ENCODE measurements at places on chromosomes 11 and 22.

GRCh38 chr11:36724742-36725385, 126.8 kb upstream of the RAG2 start:
- DNase-seq = no peak

DNA sequence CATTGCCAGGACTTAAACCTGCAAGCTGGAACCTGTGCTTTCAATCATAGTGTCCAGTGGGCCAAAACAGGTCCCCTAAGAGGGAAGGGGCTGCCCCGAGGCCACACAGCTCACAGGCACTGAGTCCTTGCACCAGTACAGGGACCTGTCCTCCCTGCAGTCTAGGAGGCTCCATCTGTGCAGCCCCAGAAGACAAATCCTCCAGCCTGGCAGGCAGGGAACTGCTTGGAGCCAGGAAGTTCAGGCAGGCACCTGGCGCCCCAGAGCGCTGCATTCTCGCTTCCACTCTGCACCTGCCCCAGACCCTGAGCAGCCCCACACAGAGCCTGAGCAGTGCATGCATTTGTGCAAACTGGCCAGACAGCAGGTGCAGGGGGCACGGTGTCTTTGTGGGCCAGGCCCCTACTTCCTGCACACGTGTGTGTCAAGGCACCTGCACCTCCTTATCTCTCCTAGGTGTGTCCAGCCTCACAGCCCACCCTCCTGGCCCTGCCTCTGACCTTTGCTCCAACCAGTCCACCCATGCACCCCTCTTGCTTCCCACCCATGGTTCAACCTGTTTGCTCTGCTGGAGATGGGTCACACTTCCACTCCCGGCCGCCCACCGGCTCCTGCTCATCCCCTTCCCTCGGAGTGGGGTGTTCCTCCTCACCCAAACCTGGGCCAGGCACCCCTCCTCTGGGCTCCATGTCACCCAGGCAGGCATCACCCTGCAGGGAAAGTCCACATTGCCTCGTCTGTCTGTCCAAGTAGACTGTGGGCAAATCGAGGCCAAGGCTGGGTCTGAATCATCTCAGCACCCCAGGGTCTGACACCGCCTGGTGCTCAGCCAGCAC, 19.0 kb downstream of the LINC01488 start:
- no peak for DNase-seq

DNA sequence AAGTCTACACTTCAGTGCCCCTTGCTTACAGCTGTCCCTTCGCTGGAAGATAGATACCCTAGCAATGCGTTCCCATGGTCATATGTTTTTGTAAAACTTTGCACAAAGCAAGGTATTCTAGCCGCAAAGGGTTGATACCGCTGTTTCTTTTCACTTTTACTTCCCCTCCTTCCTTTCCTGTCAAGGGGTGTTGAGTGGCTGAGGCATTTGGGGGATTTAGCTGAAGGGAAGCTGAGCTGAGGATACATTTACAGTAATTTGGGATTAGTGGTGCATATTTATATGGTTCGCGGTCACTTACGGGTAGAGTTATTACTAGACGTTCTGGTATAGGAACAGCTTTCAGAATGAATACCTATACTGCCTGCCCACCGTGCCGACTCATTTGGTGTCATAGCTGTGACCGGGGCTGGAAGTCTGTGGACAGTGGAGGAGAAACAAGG, 86.9 kb upstream of the WNT11 start:
- no peak for DNase-seq

- no peak for DNase-seq
These were observed 91.9 kb downstream of the CTTN start for GRCh38 chr11:70490208-70490607.

DNA sequence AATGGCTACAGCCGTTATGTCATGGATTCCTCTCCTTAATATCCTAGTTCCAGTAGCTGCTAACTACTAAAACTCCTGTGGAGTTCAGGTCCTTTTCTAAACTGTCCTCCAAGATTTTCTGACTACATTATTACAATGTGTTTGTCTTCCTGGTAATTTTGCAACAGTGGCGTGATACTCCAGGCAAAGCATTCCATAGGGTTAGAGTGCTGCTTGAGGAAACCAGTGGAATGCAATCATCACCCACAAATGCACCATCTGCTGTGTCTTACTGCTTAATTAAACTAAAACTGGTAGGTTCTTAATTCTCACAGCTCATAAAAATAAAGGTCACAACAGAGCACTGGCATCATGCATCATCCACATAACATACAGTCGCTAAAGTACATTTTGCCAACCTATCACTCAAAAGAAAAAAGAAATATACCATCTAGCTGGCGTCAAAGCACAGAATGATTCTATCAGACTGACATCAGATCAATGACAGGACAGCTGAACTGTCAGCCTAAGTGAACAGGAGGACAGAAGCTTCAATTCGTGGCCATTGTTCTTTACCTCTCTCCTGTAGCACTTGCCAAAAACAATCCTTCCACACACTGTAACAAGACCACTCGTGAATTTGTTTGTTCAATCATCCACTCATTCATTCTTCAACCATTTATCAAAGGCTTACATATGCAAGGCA, 182.5 kb downstream of the CADM1 start:
- no peak for DNase-seq

GRCh38 chr11:102680945-102681344, 24.6 kb downstream of the MMP27 start:
- DNase-seq = no peak

DNA sequence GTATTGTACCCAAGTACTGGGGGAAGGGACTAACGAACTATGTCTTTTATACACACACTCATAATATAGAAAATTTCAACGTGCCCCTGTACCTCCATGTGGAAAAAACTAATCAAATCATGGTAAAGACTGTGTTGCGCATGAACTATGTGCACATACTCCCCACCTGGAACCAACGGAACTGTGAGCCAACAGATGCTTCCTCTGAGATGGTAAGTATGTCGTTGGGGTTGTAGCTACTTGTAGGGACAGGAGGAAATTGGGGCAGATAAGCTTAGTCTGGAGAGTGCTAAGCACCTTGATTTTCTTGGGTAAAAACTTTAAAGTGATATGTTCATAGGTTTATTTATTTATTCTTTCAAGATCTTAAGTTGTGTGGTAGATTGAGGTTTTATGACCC, 40.1 kb downstream of the GLYAT start:
- DNase-seq = no peak

- no peak for DNase-seq
These were observed 17.1 kb upstream of the NELL1 start for GRCh38 chr11:20652150-20652806.

- no peak for DNase-seq
These were observed 104.2 kb upstream of the HSD17B12 start for GRCh38 chr11:43576320-43576802.

GRCh38 chr11:119108146-119108856, 1.2 kb downstream of the C2CD2L start:
- DNase-seq = peak; percentile 63

DNA sequence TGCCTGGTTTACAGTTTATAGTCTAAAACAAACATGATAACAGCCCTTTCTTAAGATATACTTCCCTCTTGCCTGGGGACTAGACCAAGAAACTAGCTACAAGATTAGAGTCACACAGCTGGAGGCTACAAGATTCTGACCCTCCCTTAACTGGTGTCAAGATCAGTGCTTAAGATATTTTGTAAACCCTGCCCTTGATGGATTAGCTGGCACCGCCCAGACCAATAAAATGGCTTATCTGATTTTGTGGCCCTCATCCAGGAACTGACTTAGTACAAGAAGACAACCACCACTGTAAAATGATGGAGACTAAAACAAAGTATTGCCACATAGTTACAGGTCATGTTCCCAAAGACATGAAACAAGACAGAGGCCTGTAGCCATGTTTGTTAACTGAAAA, 53.4 kb downstream of the FAM181B start:
- no peak for DNase-seq

DNA sequence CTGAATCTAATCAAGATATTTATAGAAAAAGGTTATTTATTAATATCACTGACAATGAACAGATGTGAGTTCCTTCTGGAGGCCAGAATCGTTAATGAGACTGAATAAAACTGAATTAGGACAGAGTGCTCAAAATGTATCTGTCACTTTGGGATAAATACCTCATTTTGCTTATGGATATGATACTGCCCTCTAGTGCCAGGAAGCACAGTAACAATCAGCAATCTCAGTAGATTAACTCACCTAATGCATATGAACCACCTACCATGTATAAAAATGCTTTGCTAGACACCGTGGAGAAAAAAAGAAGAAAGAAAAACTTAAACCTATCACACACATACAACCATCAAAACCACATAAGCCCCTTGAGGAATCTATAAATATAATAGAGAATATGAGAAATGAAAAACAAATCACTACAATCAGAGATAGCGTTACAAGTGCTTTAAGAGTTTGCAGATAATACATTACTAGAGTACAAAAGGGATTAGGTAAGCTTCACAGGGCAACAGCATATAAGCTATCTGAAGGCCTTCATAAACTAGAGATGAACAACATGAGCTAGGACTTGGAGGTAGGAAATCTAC, 117.4 kb downstream of the SGSM3 start:
- no peak for DNase-seq

DNA sequence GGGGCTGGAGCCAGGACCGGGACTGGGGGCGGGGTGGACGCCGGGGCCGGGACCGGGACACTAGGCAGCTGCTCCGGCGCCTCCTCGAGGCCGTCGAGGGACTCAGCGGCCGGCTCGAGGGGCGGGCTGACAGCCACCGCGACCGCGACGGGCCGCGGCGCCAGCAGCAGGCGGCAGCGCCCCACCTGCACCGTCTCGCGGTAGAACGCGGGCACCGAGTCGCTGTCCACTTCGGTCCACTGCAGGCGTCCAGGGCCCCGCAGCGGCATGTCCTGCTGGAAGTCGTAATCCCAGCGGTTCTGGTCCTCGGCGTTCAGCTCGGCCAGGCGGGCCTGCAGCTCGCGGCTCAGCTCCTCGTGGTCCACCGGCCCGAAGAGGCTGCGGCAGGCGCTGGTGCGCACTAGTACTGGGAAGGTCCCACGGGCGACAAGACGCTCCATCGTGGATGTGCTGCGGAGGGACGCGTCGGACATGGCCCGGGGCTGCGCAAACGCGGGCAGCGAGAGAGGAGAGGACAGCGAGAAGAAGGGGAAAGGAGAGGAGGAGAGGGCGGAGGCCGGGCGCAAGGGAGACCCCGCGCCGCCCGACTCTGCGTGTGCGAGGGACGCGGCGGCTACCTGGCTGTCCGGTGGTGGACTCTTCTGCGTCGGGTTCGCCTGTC, 428 bp downstream of the CDKN1C start:
- DNase-seq = no peak

- no peak for DNase-seq
These were observed 33.1 kb downstream of the CEP295 start for GRCh38 chr11:93694557-93694956.

DNA sequence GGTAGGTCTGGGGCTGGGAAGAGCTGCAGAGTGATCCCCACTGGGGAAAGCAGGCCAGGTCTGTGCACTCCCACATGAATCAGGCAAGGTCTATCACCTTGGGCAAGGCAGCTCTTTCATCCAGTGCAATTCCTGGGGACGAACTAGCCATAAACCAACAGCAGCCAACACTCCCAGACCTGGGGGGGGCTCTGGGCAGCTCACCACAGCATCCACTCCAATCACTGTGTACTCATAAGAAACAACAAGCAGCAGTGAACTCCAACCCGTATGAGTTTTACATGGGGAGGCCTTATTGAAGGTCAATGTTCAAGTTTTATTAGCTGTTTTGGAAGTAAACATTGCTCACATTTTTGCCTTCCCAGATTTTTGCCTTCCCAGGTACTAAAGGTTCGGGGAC, 157.4 kb upstream of the NAV2 start:
- no peak for DNase-seq

- DNase-seq = no peak
These were observed 73.1 kb upstream of the GDPD4 start for GRCh38 chr11:77374611-77375031.

DNA sequence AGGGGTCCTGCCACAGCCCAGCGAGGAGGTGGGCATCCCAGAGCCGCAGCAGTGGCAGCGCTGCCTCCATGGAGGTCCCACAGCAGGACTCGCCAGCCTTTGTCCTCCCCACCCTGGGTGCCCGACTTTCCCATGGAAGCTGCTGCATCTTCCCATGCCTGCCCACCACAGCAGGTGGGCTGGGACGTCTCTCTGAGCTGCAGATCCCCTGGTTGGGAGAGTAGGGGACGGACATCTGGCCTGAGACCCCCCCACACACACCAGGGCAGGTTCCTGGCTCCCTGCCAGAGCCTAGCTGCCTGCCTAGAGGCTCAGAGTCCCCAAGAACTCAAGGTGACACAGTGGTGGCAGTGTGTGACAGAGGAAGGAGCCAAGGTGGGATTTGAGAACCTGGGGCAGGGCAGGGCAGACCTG, 21.5 kb upstream of the PRR5 start:
- no peak for DNase-seq

DNA sequence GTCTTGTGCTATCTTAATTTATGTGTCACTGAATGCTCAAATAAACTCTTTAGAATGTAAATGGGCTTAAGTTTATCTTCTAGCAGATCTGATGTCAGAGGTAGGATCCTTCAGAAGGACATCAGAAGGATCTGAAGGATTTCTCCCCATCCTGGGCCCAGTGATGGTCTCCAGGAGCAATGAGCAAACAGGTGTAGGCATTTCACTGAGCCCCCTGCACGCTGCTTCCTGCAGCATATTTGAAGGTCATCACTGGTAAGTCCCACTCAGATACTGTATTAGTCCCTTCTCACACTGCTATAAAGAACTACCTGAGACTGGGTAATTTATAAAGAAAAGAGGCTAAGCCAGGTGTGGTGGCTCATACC, 4.5 kb downstream of the GSTP1 start:
- DNase-seq = no peak

DNA sequence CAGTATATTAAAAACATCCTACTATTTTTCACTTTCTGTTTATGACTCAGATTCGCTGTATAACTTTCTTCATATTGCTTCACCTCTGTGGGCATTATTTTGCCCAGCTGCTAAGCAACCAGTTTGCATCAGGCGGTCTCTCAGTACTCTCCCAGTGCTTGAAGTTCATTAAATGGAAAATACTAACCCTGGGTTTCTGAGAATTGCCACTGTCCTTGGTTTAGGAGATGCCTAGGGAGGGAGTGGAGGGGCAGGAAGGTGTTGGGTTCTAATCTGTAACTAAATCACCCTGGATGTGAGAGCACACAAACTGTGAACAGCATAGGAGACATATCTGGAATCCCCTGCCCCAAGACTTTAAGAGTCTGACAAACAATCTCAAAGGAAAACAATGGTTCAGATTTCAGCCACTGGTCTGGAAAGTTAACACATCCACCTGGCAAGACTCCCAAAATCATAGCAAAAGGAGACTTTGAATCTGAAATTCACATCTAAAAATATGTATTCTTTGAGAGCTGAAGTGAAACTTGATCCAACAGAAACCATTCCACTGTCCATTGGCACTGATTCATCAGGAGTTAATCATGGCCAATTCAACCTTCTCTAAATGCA, 540.0 kb downstream of the SOX6 start:
- no peak for DNase-seq
